ENCODE measurements at places on chromosomes 5 and 9.

GRCh38 chr5:53219174-53219573 lies 109.6 kb upstream of the MOCS2 start:
- DNase-seq = peak; percentile 31

- DNase-seq = no peak
Observed at GRCh38 chr5:125575171-125575890, 828.9 kb upstream of the ZNF608 start.

- no peak for DNase-seq
Observed at GRCh38 chr5:126884269-126884819, 107.4 kb downstream of the LMNB1 start.

DNA sequence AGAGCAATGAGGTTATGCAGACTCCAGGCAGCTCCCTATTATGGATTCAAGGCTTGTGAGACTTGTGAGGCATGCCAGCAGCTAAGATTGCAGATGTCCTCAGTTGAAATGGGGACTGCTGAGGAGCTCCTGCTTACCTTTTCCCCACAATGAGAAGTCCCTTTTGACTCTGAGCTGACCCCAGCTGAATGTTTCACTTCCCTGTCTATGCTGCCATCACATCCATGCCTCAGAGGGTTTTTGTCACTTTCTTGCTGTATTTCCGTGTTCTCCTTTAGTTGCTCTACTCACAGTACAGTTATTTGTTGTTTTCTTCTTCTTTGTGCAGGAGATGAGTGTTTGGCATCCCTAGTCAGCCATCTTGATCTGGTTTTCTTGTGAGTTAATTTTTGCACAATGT lies 18.8 kb upstream of the OR2S2 start:
- DNase-seq = peak; percentile 78

- no peak for DNase-seq
Observed at GRCh38 chr5:169576181-169576598, 7.4 kb upstream of the SPDL1 start.

DNA sequence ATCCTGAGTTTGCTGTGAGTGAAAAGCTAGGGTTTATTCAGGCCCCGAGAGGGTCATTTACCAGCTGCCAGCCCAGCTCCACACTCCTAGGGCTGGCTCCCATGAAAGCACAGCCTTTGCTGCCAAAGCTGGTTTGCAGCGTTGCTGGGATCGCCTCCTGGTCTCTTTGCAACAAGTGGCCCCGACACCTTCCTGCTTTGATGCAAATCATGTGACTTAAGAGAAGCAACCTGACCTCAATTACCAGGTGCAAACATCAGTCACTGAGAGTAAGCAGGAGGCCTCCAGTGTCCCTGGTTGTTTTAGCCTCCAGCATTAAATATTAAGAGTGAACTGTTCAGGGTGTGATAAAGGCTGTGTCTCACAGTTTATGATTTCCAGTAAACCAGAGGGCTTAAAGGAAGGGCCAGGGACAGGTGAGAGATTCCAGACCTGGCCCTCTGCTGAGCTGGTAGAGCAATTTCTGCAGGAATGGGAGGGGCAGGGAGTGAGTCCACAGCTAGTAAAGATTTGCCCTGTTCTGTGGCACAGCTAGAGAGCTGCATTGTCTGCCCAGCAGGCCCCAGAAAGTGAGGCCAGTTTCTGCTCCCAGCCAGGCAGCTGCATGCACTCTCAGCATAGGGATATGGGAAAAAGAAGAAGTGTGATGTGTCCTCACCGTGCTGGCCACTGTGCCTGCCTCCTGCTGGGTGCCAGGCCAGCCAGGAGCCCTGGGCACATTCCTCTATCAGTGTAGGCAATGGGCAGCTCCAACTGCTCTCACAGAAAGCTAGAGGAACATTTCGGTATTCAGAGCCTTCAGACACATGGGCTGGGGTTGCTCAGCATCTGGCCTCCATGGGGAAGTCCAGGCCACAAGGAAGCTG lies 58.0 kb downstream of the SLC22A5 start:
- peak; percentile 84 for DNase-seq

DNA sequence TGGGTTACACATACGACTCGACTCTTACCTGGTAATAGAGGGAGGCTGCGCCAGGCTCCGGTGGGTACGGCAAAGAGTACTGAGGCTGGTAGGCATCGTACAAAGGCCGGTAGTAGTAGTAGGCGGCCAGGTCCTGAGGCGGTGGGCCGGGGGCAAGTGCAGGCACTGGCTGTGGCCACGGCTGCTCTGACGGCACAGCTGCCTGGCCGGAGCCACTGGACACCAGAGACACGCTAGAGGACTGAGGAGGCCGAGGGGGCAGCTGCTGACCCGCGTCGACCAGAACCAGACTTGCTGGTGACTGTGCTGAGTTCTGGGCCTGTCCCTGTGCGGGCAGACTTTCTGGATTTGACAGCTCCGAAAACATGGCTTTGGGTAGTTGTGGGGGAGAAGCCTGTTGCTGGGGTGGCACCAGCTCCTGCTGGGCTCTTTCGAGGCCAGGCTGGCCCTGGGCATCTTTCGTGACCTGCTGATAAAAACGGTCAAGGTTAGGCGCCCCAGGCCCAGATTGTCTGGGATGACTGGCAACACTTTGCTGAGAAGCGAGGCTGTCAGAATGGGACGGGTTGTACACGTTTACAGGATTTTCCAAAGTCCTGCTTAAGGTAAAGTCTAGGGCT lies 8.7 kb downstream of the SEC16A start:
- no peak for DNase-seq

- no peak for DNase-seq
Observed at GRCh38 chr9:38692707-38693106, 27.2 kb downstream of the FAM240B start.
